ENCODE measurements at places on chromosomes 1 and 21.

DNA sequence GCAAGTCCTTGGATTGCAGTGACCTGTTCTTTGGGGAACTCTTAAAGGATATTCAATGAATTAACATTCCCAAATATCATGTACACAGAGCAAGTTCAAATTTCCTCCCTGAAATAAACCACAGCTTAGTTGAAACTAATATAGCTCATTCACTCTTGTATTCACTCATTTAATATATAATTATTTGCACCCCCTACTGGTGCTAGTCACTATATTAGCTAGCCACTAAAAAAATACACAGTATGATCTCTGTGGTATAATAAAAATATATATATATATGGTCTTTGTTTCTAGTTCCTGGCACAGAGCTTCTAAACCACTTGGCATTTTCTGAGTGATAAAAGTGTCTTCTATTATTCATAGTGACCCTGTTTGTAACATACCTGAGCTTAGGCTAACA is 177.3 kb upstream of the LYPLAL1 start:
- no peak for DNase-seq

DNA sequence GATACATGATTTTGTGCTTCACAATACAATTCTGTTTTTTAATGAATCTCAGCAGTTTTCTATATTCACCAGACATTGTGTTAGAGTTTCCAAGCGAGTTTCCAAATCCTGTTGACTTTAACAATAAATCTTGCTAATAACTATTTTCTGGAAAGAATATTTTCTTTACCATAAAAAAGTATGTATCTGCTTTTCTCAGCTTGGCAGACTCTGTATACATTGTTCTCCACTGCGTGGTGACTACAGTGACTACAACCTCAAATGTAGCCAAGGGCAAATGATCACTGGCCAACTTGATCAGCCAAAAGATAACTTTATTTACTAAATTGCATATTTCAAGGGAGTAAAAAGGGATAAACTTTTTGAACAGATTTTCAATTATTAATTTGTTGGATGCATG is 325.9 kb upstream of the ADAMTS5 start:
- DNase-seq = no peak

DNA sequence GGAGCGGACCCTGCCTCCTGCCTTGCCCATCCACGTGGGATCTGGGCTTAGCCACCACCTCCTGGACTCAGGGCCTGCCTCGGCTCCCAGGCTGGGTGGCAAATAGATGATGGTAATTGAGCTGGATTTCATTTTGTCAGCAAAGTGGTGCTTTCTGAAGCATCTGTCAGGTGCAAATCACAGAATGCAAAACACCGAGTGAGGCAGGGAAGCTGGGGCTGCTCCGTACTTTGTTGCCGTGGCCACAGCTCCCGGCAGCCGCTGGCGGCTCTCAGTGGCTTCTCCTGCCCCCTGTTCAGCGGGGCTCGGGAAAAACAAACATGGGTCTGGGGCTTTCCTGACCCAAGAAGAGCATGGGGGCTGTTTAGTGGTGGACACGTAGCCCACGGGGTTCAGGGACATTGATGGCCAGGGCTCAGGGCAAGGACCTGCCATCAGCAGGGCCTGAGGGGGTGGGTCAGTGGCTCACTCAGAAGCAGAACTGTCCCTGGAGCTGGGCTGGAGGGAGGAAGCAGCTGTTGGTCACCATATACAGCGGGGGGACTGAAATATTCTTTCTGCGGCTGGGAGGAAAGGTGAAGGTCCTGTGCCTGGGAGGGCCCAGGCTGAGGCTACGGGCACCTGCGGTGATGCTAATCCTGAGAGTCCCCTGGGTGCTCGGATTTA is 130.0 kb upstream of the VAMP3 start:
- no peak for DNase-seq

DNA sequence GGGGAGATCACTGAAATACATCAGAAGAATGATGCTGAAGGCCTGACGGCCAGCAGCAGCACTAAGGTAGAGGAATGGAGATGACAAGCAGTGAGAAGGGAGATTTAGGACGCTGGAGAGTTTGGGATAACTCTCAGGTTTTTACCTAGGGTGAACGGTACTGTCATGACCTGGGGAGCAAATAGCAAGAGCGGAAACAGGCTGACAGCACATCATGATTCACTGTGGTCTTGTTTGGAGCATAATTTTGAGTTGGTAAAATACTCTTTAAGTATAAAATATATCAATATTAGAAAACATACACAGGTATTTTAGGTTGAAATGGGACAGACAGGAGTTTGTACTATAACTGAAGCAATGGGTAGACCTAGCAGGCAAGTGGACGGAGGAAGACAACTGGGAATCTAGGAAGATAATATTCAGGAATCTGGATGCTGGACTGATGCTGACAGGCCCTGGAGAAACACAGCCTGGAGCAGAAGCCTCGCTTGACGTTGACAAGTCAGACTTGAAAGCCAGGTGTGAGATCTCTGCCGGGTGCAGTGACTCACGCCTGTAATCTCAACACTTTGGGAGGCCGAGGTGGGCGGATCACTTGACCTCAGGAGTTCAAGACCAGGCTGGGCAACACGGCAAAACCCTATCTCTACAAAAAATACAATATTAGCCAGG is 33.3 kb downstream of the ALG14 start:
- no peak for DNase-seq

DNA sequence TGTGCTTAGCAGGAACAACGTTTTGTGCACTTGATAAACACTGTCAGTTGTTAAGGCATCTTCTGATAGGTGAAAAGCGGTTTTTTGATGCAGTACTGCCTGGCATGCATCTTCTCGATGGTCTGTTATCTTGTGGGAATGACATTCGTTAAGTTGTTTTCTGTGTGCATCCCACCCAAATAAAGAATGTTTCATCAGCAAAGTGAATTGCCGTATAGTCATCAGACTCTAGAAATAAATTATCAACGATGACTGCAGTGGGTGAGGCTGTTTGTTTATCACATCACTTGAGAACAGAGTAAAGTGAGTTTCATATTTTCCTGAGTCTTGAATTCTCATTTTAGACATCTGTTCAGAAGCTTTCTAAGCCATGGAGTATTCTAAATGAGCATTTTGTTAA is 34.1 kb downstream of the NFIA start:
- no peak for DNase-seq

DNA sequence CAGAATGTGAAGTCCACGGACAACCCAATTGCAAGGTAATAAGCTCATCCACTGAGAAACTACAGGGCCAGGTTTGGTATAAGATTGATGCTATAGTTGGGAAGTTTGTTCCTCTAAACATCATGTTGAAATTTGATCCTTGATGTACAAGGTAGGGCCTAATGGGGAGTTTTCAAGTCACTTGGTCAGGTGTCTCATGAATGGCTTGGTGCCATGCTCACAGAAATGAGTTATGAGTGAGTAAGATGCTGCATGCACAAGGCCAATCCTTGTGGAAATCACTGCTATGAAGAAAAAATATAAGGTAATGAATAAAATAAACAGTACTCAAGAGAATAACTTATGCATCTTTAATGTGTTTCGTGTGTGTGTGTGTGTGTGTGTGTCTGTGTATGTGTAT is 1891.2 kb downstream of the NCAM2 start:
- no peak for DNase-seq

- peak; percentile 77 for DNase-seq
Measured at GRCh38 chr1:22704440-22705067, 6.1 kb upstream of the EPHB2 start.

DNA sequence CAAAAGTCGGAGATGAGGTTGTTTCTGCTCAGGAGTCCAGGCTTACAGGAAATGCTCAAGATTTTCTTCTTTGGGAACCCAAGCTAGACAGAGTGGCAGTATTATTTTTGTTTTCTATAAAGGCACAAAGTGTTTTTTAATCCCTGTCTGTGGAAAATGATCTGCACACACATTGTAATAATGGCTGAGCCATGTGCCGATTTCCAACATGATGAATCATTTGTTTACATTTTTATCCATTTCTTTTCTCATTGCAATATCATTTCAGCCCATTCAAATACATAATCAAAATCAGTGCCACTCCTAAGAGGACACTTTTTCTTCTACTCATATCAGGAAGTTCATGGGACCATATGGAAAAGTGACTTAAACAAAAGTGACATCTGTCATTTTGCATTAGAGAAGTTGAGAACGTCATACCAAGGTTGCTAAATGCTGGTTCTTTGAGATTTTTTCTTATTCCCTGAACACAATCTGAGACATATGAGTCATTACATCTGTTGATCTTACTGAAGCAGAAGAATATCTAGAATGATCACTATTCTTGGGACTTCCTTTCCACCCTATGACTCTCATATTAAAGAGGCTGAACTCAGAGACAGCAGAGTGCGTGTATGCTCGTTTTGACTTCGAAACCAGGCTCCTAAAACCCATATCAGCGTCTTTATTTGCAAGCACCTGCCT is 44.9 kb downstream of the ACTA1 start:
- peak; percentile 12 for DNase-seq

DNA sequence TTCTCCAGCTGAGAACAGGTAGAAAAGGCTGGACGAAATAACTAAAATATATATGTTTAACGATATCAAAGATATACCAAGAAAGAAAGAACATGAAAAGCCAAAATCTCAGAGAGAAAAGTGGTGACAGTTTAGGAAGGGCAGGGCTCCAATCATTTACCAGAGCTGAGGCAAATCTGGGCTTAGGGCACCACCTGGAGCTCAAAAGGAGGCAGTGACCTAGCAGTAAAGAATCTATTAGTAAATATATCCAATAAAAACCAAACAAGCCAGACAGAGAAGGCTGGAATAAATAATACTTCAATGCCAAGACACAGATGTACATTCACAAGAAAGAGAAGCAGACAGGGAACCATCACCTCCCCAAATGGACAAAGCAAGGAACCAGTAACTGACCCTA is 43.5 kb downstream of the CHIA start:
- peak; percentile 47 for DNase-seq

GRCh38 chr1:15180189-15180588 is 26.6 kb downstream of the TMEM51 start:
- DNase-seq = no peak

DNA sequence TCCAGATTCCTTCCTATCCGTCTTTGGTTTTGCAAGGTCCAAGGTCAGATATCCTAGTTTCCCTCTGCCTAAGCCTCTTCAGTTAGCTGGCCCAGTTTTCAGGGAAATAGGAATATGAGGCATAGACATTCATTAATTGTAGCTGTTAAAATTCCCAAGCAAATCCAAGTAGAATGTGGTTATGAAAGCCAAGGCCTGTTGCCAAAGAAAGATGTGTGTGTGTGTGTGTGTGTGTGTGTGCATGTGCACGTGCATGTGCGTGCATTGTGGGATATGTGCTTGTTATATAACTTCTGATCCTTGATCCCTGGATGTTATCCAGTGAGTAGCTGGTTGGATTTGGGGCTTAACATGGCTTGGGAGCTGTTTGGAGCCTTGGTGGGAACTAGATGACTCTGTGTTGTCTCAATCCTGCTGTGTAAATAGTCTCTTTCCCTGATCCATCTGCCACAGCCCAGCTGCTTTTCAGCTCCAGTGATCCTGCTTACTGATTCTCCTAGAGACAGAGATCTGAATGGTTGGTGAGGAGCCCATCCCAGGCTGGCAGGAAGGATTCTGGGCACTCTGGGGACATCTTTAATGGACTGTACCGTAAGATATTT is 70.6 kb upstream of the GCLM start:
- peak; percentile 97 for DNase-seq

DNA sequence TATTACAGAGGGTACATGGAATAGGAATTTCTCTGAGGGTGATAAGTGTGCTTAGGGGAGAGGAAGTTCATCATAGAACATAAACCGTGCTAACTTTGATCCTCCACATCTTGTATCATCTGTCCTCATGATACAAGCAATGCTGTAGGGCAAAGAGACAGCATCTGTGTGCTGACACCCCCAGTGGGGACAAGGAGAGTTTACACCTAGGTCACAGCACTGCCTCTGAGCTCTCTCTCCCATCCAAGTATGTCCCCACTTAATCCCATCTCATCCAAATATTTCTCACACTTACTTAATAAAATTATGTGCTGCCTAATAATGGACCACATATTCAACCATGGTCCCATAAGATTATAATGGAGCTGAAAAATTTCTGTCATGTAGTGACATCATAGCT is 4.3 kb upstream of the TEDDM1 start:
- DNase-seq = peak; percentile 11

DNA sequence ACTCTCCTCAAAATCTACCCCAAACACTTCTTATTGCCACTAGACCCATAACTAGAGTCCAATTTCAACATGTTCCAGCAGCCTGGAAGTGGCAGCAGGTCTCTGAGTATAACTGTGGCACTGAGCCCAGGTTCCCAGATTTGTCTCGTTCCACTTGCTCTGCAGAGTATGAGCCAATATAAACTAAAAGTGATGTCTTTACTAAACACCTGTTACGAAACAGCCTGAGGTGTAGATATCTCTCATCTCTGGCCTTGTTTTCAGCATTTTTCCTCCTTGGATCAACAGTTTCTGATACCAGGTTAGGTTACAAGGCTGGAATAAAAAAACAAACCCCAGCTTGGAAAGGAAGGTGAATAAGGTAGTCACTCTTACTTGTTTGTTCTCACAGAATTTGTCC is 25.2 kb upstream of the PRDX6 start:
- no peak for DNase-seq

DNA sequence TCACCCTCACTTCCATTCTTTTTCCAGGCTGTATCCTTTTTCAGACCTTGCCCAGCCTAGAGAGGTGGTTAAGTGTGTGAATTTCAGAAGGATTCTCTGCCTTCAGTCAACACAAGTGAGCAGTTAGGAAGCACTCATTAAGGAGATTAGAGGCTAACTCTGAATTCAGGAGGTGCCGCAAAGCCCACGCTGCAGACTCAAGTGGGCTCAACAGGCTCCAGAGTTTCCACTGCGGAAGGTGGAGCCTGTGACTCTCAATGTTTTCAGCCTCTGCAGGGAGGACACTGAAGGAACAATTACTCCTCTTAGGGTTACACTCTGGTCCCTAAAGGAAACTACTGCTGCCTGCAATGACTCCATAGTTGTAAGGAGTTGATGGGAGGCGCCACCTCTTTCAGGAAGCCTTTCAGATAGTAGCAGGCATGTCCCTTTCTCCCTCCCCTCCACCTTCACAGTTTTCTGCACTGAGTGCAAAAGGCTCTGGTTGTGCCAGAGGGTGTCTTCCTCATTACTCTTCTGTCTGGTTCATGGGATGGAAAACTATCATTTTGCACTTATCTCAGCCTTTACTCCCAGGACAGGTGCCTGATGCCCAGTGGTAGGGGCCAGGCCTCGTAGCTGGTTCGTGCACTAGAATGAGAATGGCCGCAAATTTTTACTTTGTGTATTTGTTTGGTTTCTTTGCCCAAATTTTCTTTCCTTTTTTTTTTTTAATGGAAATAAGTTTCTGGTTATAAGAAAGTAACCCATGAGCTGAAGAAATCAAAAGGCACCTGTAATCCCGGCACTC is 55.2 kb upstream of the SELENON start:
- DNase-seq = no peak

GRCh38 chr1:1246577-1247340 is at the start of gene C1QTNF12:
Gene C1QTNF12, minus strand, starts transcription at chr1:1246722. Its CDS starts 32 bp downstream, at chr1:1246690.
- no peak for DNase-seq

All from NCI-H524 (cell line).